Omental fat pad (tissue), 4 donors: ENCODE measurements at places on chromosomes 16 and 17. TPM values are rescaled to one million over a fixed set of nuclear protein-coding genes. Genes with fewer than 3 reads are reported as not detected.

DNA sequence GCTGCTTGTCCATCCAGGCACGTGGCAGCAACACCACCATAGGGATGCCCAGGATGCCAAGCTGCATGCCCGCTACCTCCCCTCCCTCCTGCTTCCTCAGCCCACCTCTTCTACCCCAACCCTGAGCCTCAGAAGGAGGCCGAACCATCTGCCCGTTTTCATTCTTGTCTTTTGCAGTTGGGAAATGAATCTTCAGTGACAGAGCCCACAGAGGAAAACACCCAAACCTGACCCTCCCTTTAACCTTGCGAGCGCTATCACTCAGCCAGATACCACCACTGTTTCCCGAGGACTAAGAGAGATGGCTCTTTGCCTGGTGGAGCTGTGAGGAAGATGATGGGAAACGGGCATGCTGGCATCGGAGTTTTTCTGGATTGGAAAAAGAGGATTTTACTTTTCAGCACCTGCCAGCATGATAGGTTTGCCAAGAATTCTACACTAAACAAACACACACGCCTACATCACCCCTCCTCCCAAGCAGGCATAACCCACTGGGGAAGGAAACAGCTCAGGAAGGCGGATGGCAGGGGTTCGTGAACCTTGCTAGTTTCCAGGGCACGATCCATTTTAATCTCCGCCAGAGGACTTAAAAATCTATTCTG, 457.4 kb downstream of the SLC39A11 start:
- DNase-seq = no peak

DNA sequence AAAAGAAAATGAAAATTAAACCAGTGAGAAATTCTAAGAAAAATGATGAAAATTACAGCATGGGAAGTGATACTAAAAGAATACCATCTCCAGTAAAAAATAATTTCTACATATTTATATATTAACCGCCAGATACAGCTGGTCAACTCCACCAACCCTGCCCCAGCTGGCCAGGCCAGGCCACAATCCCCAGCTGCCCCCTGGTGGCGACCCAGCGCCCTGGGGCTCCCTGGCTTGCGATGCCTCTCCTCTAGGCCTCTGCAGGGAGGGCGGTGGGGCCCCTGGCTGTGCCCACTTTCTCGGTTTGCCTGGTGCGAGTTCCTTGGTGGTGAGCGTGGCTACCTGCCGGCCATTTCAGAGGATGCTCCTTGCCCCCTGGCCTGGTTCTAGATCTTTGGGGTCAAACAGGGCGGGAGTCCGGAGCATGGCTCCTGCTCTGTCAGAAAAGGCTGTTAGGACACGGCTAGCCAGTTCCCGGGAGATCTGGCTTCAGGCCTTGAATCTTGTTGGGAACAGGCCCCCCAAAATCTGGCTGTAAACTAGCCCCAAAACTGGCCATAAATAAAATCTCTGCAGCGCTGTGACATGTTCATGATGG, 14.5 kb downstream of the GLIS2 start:
- peak; percentile 73 for DNase-seq

- no peak for DNase-seq
Observed at GRCh38 chr16:81590714-81591544, 146.3 kb downstream of the CMIP start.

- no peak for DNase-seq
Observed at GRCh38 chr17:11308531-11308930, 67.5 kb downstream of the SHISA6 start.

Gene SHISA9
- not detected for total RNA-seq

Gene PLSCR3
- 11.1 TPM for total RNA-seq

Gene CPNE7
- total RNA-seq = 1.1 TPM

Gene CBX4
- 13.0 TPM for total RNA-seq
